Spleen (tissue), 13 donors: ENCODE measurements at places on chromosomes 11 and 22.

- no peak for DNase-seq
Measured at GRCh38 chr11:30916764-30917163, 330.6 kb upstream of the MPPED2 start.

GRCh38 chr11:103898577-103899336 is 137.7 kb upstream of the DDI1 start:
- DNase-seq = no peak

DNA sequence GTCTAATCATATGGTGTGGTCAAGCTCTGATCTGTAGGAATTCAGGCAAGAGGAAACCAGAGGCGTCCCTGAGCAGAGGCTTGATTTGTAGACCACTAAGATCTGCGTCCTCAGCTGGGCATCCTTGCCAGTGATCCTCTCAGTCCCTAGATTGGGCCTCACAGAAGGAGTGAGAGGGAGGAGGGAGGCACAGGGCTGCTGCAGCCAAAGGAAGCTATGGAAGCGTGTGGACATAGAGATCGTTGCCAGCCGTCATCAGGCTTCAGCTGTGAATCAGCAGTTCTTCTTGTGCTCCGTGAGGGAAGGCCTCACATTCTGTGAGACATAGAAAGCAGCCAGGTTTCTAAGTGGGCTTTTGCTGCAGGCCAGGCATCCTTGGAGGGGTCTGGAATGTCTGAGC is 254.6 kb upstream of the KIRREL3 start:
- no peak for DNase-seq

- no peak for DNase-seq
Measured at GRCh38 chr11:117877120-117877784, 794 bp upstream of the FXYD6 start.

DNA sequence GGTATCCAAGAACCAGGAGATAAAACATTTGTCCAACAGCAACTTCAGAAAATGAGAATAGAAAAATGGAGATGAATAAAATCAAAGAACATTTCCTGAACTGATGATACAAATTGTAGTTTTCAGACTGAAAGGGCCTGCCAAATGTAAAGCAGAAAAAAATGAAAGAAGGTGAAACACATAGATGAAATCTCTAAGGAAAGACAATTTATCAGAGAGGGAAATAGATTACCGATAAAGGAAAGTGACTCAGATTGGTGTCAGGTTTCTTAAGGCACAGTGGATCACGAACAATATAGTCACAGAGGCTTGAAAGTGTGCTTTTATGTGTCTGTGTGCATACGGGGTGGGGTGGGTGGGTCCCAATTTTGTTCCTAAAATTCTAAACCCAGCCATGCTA is 4.1 kb upstream of the STT3A start:
- DNase-seq = no peak
